NCI-H1048 (cell line): ENCODE measurements at places on chromosomes 7 and 10.

DNA sequence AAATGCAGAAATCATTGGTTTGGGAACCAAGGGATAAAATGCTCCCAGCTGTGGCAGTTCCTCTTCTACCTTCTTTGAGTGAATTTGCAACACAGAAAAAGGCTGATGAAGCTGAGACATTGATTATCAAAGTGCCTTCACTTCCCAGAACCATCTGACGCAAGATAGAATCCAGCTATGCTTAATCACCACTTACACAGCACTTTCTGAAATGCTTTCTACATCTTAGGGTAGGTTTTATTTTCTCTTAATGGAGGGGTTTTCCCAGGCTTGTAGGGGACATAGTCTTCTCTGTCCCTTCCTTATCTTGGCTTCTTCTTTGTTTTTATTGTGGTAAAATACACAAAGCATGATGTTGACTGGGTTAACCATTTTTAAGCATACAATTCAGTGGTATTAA is 332.6 kb upstream of the ZNF32 start:
- no peak for DNase-seq

DNA sequence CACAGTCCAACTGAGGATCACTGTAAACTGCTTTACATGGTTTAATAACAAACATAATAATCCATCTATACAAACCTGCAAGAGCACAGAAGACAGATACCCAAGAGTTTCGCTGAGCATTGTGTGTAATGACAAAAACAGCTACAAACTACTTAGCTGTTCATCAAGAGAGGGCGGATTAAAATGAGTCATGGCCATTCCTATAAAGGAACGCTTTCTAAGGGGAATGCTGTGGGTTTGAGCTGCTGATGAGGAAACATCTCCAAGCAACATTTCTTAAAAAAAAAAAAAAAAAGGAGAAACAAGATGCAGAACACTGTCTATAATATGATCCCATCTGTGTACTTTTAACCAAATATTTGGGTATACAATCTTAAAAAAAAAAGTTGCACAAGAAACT is 33.8 kb downstream of the VOPP1 start:
- no peak for DNase-seq

DNA sequence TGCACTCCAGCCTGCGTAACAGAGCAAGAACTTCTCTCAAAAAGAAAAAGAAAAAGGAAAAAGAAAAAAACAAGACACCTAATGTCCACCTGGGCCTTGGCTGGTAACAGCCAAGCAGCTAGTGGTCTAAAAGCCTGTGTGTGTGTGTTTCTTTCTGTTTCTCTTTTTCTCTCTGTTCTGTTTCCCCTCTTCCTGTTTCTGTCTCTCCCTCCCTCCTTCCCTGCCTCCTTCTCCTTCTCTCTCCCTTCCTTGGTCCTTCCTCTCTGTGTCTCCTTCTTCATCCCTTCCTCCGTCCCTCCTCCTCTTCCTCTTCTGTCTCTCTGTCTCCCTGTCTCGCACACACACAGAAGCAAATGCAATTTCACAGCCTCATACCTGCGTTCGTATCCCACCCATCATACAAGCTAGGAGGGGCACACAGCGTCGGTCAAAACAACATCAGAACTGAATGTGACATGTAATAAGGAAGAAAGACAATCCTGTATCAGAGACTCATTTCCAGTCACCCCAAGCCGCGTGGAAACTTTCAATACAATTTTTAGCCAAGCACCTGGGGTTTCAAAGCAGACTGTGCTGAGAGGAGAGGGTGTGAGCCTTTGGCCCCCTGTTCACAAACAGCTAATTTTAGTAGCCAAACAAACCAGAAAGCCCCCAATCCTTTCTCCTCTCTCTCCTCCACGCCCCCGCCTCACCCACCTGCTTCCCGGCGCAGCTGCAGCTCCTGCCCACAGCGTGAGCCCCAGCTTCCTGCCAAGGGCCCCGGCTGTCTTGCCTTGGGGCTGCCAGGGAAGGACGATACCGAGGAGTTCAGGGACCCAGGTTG is 50.2 kb upstream of the GNA12 start:
- no peak for DNase-seq

GRCh38 chr10:2968401-2969058 is 98.8 kb upstream of the PFKP start:
- DNase-seq, result no peak

DNA sequence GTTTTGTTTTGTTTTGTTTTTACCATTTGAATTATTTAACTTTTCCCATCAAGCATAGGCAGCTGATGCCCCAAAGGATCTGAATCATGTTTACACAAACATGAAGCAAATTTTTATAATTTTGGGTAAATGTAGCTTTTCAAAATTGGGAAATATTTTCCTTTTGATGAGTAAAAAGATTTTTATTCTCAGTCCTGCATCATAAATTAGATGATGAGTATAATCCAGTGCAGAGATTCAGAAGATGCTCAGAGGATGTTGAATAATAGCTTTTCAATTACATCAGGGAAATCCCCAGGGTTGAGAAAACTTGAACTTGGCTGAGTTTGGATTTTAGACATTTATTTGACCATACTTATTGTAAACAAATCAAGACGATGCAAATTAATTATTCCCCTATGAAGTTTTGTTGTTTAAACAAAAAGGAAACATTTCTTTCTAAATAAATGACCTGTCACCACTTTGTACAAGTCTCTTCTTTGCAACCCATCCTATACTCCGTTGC is 121.7 kb downstream of the FAM204A start:
- no peak for DNase-seq

- DNase-seq, result no peak
These were observed 137.9 kb downstream of the ANLN start for GRCh38 chr7:36527549-36527913.

DNA sequence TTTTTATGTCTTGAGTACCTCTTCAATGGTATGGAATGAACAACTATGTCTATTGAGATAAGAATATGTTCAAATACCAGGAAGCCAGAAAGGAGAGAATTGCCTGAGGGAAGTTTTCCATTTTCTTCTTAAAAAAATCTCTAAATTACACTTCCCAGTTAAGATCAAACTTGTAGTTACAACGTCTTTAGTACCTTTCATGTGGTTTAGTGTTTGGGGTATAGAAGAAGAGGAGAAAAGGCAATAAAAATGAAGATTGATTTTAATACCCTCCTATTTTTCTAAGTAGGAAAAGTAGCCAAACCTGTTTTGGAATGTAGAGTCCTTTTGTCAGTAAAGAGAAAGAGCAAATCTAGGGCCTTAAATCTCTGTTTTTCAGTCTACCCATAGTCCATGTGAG is 470.0 kb upstream of the SEMA3A start:
- DNase-seq, result no peak

- DNase-seq, result no peak
These were observed 124.2 kb upstream of the SEM1 start for GRCh38 chr7:96833676-96834453.

DNA sequence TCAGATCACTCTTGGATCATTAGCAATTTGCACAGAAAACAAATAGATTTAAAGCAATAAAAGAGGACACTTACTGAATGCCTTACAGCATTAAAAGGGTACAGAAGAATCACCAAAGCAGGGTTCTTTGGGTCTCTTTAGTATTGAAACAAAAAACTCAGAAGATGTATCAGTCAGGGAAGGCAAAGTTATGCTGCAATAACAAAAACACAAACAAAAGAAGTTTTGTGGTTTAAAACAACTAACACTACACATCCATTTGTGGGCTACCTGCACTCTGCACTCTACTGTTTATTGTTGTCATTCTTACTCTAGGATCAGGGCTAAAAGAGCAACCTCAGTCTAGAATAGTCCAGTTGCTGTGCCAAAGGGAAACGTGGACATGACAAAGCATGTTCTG is 216.4 kb downstream of the GPAM start:
- DNase-seq, result no peak

GRCh38 chr7:12942609-12943008 is 255.2 kb downstream of the ARL4A start:
- DNase-seq, result no peak

- no peak for DNase-seq
These were observed 40.0 kb downstream of the ZNF438 start for GRCh38 chr10:30991647-30992011.

GRCh38 chr10:30185916-30186315 is 126.5 kb upstream of the JCAD start:
- DNase-seq, result no peak

- no peak for DNase-seq
These were observed 107.2 kb downstream of the FGFR2 start for GRCh38 chr10:121490871-121491519.

GRCh38 chr7:121313220-121313792 is 15.5 kb upstream of the WNT16 start:
- DNase-seq, result no peak

DNA sequence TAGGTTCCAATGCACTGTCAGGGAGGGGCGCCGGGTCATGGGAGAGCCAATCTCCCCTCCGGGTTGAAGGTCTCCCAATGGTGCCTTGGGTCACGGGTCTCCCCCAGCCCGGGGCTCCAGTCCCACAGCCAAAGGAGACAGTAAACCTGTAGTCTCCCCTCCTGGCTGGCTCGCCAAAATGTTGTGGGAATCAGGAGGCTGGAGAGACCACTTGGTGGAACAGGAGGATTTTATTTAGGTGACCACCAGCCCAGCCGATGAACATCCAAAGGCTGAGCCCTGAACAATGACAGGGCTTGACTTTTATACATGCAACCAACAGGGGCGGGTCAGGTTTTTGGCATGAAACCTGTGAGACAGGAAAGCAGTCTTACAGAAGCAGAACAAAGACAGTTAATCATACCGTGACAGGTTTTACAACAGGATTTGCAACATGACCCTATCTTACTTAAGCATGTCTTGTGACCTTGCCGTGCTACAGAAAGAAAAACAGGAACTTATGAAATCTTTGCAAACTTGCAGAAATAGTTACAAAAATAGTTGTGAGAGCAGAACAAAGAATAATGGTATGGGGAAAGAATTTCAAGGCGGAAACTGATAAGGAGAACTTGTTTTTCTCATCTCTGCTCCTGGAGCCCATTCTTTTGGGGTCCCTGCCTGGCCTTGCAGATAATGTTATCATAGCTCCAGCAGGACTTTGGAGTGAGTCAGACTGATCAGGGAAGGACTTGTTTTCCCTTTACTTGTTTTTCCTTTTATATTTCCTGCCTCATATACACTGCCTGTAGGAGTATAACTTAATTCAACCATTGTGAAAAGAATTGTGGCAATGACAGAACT is 7.1 kb downstream of the ERV3-1 start:
- DNase-seq, result no peak

- DNase-seq, result no peak
These were observed 62.0 kb upstream of the CAMK2B start for GRCh38 chr7:44387389-44387788.

- no peak for DNase-seq
These were observed 149.2 kb downstream of the PAXIP1 start for GRCh38 chr7:154853727-154854095.

GRCh38 chr10:111089293-111089692 is 12.5 kb downstream of the ADRA2A start:
- no peak for DNase-seq

DNA sequence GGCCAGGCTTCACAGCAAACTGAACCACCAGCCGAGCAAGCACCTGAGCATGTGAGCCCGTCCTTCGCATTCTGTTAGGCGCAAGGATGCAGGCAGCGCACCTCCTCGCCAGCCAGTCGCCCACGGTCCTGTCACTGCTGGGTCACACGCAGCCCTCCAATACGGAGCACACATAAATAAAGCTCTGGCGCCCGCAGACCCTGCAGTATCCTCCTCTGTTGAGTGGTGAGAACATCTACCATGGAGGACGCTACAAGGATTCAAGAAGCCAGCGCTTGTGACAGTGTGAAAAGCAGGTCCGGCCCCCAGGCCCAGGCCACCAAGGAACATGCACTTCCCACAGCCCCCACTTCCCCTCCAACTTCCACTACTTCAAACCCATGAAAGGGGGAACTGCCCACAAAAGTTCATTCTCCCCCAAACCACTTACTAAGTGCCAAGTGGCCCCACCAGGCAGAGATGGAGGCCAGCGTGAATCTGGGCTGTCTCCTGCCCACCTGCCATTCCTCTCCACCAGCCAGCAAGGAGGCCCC is 34.8 kb downstream of the VOPP1 start:
- DNase-seq, result no peak

DNA sequence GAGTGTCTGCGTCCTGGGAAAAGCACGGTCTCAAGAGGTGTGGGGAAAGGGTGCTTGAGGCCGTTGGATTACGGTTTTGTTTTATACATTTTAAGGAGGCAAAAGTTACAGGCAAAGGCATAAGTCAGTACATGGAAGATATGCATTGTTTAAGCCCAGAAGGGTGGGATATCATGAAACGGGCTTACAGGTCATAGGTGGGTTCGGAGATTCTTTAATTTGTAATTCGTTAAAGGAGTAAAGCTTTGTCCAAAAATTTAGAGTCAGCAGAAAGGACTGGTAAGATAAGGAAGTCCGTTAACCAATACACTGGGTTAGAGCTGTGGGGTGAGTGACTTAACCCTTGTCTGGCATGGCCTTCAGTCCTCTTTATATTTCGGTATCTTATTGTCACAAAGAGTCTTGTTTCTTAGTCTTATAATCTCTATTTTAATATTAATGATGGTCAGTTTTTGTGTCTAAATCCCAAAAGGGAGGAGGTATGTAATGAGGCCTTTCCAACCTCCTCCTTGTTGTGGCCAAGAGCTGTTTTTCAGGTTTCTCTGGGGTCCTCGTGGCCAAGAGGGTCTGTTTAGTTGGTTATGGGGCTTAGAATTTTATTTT is 12.7 kb downstream of the TSPAN14 start:
- no peak for DNase-seq

- DNase-seq, result no peak
These were observed 168.8 kb upstream of the RHOBTB1 start for GRCh38 chr10:61112771-61113170.

GRCh38 chr7:27299861-27300260 is 57.3 kb downstream of the EVX1 start:
- DNase-seq, result peak; percentile 49

DNA sequence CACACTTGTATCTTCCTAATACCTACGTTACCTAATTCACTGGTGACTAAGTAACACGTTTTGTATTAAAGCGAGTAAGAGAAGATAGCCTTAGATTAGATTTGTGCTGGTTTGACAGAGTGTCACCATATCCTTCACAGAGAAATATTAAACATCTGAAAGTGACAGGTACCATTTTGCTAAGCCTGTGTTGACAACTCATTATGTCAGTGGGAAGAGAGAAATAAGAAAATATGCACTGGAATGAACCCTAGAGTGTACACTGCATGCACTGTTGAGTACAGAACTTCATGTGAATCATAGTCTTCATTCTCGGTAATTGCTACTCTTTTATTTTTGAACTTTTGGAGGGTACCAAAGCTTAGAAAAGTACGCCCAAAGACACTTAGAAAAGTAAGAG is 10.9 kb downstream of the PRKG1 start:
- no peak for DNase-seq

DNA sequence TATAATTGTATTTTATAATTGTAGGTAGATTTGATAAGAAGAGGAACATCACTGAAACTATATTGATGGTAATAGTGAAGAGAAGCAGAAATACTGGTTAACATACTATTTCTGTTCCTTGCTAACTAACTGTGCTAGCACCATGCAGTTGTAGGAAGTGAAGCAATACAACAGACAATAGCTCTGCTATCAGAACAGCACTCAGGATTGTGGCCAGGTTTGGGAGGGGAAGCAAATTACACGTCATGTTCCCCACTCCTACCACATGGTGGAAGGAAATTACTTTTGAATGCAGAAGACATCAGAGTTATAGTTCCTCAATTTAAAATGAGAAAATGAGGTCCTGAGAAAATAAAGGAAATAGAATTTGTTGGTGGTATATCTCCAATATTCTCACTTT is 151.1 kb downstream of the DGKB start:
- DNase-seq, result no peak

- no peak for DNase-seq
These were observed 135.1 kb downstream of the CHN2 start for GRCh38 chr7:29329686-29330085.

GRCh38 chr10:91206427-91206826 is 14.0 kb upstream of the PCGF5 start:
- DNase-seq, result no peak

- DNase-seq, result no peak
These were observed 286.2 kb downstream of the KCNMA1 start for GRCh38 chr10:77351386-77351785.
